ENCODE measurements at places on chromosomes 4 and X. TPM values are rescaled to one million over a fixed set of nuclear protein-coding genes. Genes with fewer than 3 reads are reported as not detected.
A peak's percentile ranks its signal among the peaks of the same experiment; 100 is the strongest.

Gene NDNF
- not detected for total RNA-seq

Gene DCAF4L1
- total RNA-seq = 0.33 TPM

Gene CTAG2
- total RNA-seq = 30.3 TPM

Gene CT45A9
- not detected for total RNA-seq

Gene NHSL2
- 0.45 TPM for total RNA-seq

Gene WNK3
- total RNA-seq = 0.03 TPM

Gene DCAF12L1
- total RNA-seq = not detected

Gene SRPX2
- total RNA-seq = not detected

Gene DTHD1
- 2.9 TPM for total RNA-seq

Gene GRPR
- not detected for total RNA-seq

DNA sequence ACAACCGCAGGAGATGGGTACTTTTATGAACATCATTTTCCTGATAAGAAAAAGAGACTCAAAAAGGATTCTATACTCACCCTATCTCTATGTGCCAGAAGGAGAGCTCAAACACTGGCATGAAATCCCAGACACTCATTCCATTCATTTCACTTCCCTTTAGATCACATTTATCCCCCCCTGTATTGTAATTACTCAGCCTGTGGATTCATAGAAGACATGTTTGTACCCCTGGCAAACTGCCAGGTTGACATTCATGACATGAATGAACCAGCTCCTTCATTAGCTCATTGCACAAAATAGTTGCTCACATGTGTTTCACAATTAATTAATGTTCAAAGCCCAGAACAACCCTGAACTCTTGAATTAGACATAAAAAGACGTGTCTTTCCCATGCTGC is 4.9 kb downstream of the SMR3A start:
- no peak overlapping the region for H3K4me3 ChIP-seq
- H3K36me3 ChIP-seq = no peaks in the 10 kb centered on the region
- no peak overlapping the region for H3K27ac ChIP-seq
- no peaks in the 10 kb centered on the region for H3K27me3 ChIP-seq

- H3K4me3 ChIP-seq = no peak overlapping the region
- H3K4me1 ChIP-seq = no peaks in the 10 kb centered on the region
- no peak for DNase-seq
- H3K36me3 ChIP-seq = no peaks in the 10 kb centered on the region
- H3K27me3 ChIP-seq = no peaks in the 10 kb centered on the region
Observed at GRCh38 chr4:135672202-135672601, 1470.6 kb upstream of the PABPC4L start.

- H3K27me3 ChIP-seq = no peaks in the 10 kb centered on the region
- no peak for DNase-seq
- peaks cover 33% of the 10 kb centered on the region for H3K4me1 ChIP-seq
- no peak overlapping the region for H3K4me3 ChIP-seq
Observed at GRCh38 chrX:9638871-9639270, 126.8 kb downstream of the GPR143 start.

DNA sequence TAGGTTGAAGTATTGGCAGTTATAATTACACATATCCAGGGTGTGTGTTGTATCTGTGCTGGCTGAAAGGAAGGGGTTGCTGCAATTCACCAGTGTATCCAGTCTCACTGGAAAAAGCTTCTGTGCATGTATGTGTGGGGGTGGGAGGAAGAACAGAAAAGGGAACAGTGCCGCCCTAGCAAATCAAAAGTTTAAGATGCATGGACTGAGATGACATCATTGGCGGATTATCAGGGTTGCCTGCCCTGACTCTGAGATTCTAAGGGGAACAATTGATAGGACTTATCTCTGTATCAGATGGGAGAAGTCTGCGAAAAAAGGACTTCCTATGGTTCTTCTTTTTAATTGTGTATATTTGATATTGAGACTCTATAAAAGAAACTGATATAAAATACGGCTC is 3.5 kb downstream of the SLC25A43 start:
- H3K4me1 ChIP-seq = peaks cover 25% of the 10 kb centered on the region
- H3K27me3 ChIP-seq = no peaks in the 10 kb centered on the region
- no peak overlapping the region for H3K4me3 ChIP-seq
- H3K36me3 ChIP-seq = peaks cover 3% of the 10 kb centered on the region
- no peak overlapping the region for H3K27ac ChIP-seq

DNA sequence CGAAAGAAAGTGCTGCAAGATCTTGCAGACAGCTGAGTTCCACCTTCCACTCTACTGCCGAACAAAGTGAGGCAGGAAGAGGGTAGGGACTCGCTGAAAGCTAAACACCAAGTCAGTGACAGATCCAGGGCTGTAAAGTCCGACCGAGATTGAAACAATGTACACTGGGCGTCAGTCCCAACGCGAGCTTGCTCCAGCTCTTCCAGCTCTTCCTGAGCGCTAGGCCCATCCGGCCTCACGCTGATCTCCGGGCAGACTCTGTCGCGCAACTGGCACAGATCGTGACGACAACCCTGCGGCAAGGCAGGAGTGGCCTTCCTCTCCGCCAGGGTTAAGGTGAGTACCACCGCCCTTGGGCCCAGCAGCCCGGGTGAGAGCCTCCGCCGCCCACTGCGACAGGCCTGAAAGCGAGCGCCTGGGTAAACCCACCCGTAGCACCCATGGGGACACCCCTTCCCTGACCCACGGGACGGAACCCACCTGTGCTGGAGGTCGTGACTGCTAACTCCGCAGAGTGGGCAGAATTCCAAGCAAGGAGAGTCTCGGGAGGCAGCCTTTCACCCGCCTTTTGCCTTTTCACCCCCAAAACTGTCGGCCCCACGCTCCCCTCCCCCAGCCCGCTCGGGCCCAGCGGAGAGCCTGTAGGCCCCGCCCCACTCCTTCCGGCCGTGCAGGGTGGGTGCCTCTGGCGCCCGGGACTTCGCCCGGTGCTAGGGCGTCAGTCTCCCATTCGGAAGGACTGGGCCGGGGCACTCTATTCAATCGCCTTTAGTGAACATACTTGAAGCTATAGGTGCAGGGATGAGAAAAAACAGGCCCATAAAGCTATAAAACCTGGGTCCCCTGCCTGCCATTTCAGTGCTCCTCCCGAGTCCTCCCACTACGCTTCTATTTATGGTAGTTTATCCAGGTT is at the start of gene TMLHE:
Gene TMLHE (minus strand): TSS at position 641 of the 913 bp plus-strand sequence. CDS start 67,676 bp downstream, outside the sequence.
- peak within 1 kb of the TSS; percentile 94 for H3K4me3 ChIP-seq
- peak within 1 kb of the TSS; percentile 95 for H3K27ac ChIP-seq
- peak; percentile 74 for DNase-seq

- H3K4me3 ChIP-seq = no peak overlapping the region
- no peak overlapping the region for H3K27ac ChIP-seq
- peaks cover 4% of the 10 kb centered on the region for H3K4me1 ChIP-seq
- H3K27me3 ChIP-seq = peaks cover 43% of the 10 kb centered on the region
- H3K36me3 ChIP-seq = peaks cover 8% of the 10 kb centered on the region
Observed at GRCh38 chr4:83617371-83618035, 81.6 kb downstream of the GPAT3 start.

- peaks cover 28% of the 10 kb centered on the region for H3K4me1 ChIP-seq
- peak; percentile 59 for DNase-seq
- H3K27ac ChIP-seq = no peak overlapping the region
- H3K4me3 ChIP-seq = no peak overlapping the region
- peaks cover 16% of the 10 kb centered on the region for H3K27me3 ChIP-seq
Observed at GRCh38 chr4:139603576-139604410, 47.8 kb upstream of the SETD7 start.

- H3K36me3 ChIP-seq = no peaks in the 10 kb centered on the region
- H3K4me3 ChIP-seq = no peak overlapping the region
- no peak overlapping the region for H3K27ac ChIP-seq
- H3K4me1 ChIP-seq = no peaks in the 10 kb centered on the region
- H3K27me3 ChIP-seq = no peaks in the 10 kb centered on the region
- DNase-seq = no peak
Observed at GRCh38 chr4:173821876-173822275, 291.8 kb upstream of the HAND2 start.

DNA sequence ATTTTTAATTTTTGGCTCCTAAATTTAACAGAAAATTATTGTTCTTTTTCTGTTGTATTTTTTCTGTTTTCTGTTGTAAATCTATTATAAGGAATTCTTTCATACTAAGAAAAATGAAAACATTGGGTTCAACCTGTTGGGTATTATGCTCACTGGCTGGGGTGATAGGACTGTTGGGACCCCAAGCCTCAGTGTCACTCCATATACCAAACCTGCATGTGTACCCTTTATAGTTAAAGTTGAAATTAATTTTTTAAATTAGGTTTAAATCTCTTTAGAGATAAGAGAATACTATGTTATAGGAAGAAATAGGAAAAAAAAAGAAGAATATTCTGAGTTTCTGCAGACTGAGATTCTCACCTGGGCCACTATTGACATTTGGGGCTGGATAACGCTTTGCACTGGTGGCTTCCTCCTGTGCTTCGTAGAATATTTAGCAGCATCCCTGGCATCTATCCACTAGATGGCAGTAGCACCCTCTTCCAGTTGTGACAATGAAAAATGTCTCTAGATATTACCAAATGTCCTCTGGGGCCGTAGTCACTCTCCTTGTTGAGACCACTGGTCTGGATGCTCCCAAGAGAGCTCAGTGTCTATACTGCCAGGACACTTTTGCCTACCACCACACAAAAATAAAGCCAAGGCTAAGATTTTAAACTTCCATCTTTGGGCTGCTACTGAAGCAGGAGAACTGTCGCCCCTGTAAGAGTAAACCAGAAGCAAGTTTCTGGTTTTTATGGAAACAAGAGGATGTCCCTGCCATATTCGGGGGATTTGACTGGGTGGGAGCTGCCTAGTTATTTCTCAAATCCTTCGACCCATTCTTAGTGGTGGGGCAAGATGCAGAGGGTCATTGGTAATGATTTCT is 22.4 kb upstream of the CLTRN start:
- H3K4me1 ChIP-seq = peaks cover 21% of the 10 kb centered on the region
- no peaks in the 10 kb centered on the region for H3K27me3 ChIP-seq
- peak; percentile 68 for DNase-seq
- H3K36me3 ChIP-seq = peaks cover 14% of the 10 kb centered on the region
- no peak overlapping the region for H3K4me3 ChIP-seq

DNA sequence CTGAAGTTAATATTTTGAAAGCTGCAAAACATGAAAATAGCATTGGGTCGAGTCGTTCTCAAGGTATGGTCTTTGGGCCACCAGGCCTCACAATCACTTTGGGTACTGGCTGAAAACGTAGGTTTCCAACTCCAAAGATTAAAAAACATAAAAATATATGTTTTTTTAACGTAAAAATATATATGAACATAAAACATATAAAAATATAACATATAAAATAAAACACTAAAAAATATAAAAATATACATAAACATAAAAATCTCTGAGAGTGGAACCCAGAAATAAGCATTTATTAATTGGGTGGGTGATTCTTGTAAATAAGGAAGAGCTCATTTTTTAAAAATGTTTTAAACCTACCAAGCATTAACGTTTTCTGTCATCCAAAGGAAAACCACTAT is 666 bp upstream of the PDS5A start:
- peaks cover 35% of the 10 kb centered on the region for H3K4me1 ChIP-seq
- H3K36me3 ChIP-seq = peaks cover 19% of the 10 kb centered on the region
- peak overlapping the region; percentile 93 for H3K27ac ChIP-seq
- H3K4me3 ChIP-seq = peak overlapping the region; percentile 80
- DNase-seq = no peak

GRCh38 chr4:81839347-81840042 is 367.8 kb upstream of the RASGEF1B start:
- no peaks in the 10 kb centered on the region for H3K27me3 ChIP-seq
- H3K27ac ChIP-seq = no peak overlapping the region
- H3K36me3 ChIP-seq = no peaks in the 10 kb centered on the region
- no peak for DNase-seq
- H3K4me1 ChIP-seq = no peaks in the 10 kb centered on the region

DNA sequence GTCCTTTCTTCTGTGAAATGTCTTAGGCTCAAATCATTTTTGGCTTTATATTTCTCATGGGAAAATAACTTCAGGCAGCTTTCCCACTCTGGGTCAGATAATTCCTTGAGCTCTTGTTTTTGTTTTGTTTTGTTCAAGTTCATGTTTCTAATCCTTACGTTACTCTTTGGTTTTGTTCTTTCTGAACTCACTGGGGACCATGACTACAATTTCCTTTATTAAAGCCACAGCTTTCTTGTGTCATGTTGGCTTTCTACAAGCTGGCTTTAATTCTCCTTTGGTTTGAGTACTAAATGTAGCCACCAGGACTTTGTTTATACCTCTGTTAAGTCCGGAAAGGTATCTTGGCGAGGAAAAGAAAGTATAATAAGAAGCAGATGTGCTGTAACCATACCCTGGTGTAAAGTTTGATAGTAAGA is 30.8 kb upstream of the ANXA3 start:
- H3K36me3 ChIP-seq = no peaks in the 10 kb centered on the region
- no peak overlapping the region for H3K27ac ChIP-seq
- no peak for DNase-seq
- no peaks in the 10 kb centered on the region for H3K4me1 ChIP-seq
- H3K4me3 ChIP-seq = no peak overlapping the region

- peaks cover 30% of the 10 kb centered on the region for H3K36me3 ChIP-seq
- no peak overlapping the region for H3K27ac ChIP-seq
- H3K4me1 ChIP-seq = peaks cover 60% of the 10 kb centered on the region
- H3K4me3 ChIP-seq = no peak overlapping the region
- no peak for DNase-seq
Observed at GRCh38 chr4:89257376-89257775, 50.2 kb downstream of the GPRIN3 start.

DNA sequence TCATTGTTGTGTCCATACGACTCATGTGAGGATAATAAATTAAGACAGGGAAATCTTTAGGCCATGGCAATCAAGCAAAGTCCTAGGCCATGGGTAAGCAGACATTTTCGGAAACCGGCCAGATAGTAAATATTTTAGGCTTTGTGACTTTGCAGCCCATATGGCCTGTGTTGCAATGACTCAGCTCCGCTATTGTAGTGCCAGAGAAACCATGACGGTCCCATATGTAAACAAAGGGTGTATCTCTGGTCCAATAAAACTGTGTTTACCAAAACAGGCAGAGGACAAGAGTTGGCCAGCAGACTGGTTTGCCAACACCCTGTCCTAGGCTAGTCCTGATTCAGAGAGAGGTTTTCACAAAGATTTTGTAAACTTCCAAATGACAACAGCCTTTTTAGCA is 5.0 kb downstream of the FAM114A1 start:
- peaks cover 3% of the 10 kb centered on the region for H3K4me1 ChIP-seq
- H3K36me3 ChIP-seq = no peaks in the 10 kb centered on the region
- H3K27me3 ChIP-seq = peaks cover 49% of the 10 kb centered on the region
- H3K27ac ChIP-seq = no peak overlapping the region
- H3K4me3 ChIP-seq = no peak overlapping the region

DNA sequence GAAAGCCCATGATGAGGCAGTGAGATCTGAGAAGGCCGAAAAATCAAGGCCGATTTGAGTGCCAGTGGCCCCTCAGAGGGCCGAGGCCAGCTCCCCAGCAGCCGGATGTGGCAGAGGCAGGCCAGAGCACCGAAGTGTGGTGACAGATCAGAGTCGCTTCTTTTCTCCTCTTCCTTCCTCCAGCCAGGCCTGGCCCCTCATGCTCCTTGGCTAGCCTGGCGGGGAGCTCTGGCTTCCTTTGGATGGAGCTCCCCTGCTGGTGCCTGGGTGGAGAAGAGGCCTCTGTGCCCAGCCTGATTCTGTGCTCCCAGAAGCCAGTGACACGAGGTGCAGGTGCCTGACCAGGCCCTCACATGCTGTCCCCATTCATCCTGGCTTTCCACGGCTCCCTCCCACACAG is 127.2 kb upstream of the PABPC4L start:
- H3K27me3 ChIP-seq = no peaks in the 10 kb centered on the region
- no peaks in the 10 kb centered on the region for H3K36me3 ChIP-seq
- DNase-seq = no peak
- no peak overlapping the region for H3K27ac ChIP-seq

GRCh38 chr4:78242071-78242470 is 184.9 kb downstream of the FRAS1 start:
- H3K27me3 ChIP-seq = peaks cover 5% of the 10 kb centered on the region
- H3K36me3 ChIP-seq = no peaks in the 10 kb centered on the region
- H3K27ac ChIP-seq = no peak overlapping the region
- no peak overlapping the region for H3K4me3 ChIP-seq
- H3K4me1 ChIP-seq = no peaks in the 10 kb centered on the region

- peaks cover 3% of the 10 kb centered on the region for H3K36me3 ChIP-seq
- peaks cover 5% of the 10 kb centered on the region for H3K4me1 ChIP-seq
- DNase-seq = no peak
- H3K27ac ChIP-seq = no peak overlapping the region
- peaks cover 45% of the 10 kb centered on the region for H3K27me3 ChIP-seq
Observed at GRCh38 chr4:47819178-47819577, 18.7 kb downstream of the CORIN start.

Measured in activated CD8-positive, alpha-beta memory T cell treated with anti-CD3 and anti-CD28 coated beads, Interleukin-2, amount 10 ng/mL, durations not matched to agents 7 days and 5 days (primary cell).